ENCODE measurements at places on chromosomes 12 and 14.

DNA sequence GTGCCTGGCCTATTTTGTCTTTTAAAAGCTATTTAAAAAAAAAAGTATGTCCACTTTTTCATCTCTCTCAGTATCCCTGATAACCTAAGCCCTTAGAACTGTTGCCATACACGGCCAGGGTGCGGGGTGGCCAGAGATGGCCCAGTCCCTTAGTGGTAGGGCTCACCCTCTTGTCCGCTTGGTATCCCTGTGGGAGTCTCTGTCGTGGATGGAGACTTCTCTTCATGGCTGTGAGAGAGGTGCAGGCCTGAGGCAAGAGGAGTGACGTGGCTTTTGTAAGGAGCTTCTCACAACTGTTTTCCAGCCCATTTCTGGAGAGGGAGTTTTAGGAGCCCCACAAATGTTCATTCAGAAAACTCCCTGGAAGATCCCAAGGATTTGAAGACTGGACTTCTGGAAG, 26.8 kb downstream of the XRCC3 start:
- no peak for DNase-seq

GRCh38 chr12:124392667-124393413, 97.9 kb downstream of the RFLNA start:
- DNase-seq = no peak

DNA sequence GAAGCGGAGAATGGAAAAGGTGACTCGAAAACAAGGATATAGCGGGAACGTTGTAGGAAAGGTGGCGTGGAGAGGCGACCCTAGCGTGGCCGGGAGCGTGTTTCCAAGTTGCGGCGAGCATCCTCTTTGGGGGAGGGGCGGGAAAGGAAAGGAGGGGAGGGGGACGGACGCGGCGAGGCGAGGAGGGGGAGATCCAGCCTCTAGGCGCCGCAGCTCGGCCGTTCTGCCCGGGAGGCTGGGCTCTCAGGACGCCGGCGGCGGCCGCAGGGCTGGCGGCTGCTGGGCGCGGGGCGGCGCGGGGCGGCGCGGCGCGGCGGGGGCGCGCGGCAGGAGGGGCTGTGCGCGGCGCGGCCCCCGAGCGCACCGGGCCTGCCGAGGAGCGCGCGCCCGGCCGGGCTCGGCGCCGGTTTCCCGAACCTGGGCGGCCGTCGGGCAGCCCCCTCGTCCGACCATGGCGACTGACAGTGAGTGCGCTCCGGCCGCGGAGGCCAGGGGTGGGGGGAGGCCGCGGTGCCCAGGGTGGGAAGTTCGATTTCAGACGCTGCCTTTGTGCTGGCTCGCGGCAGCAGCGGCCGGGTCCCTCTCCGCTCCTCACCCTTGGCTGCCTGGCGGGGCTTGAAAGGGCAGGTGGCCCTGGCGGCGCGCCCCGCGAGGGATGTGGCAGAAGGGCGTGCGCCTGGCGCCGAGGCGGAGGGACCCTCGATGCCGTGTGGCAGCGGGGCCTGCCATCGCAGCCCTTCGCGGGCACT, 50.3 kb downstream of the SNAPC1 start:
- no peak for DNase-seq

GRCh38 chr14:100822013-100822412, 3.9 kb upstream of the MEG3 start:
- DNase-seq = no peak

- peak; percentile 41 for DNase-seq
These were observed 2.5 kb upstream of the CCND2 start for GRCh38 chr12:4270831-4271716.

DNA sequence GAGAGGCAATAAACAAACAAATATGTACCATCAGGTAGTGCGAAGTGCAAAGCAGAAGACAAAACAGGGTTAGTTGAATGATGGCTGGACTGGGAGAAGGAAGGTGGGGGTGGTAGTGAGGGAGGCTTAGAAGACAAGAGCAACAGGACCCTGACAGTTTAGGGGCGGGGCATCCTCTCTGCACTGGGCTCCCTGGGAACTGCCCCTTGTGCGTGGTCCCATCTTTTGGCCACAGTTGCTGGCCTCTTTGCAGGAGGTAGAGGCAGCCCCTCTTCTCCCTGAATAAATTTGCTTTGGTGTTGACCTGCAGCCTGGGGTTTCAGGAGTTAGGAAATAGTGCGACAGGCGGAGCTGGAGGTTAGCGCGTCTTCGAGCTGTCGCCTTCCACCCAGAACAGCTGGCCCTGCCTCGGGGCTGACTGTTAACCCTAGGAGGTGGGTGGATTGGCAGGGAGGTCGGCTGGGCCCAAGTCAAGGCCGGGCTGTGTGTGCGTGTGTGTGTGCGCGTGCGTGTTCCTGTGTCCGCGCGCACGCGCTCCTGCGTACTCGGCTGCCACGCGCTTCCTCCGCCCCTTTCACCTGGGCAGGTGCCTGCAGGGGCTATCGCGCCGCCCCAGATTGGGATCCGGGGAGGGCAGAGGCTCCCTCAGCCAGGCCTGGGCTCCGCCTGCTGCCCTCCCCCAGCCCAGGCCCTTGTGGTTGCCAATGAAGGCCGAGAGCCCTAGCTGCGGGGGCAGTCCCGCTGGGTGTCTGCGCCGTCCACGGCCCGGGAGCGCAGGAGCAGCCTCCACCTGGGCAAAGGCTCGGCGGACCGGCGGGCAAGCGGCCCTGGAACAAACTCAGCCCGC, 180.8 kb downstream of the ADCK1 start:
- no peak for DNase-seq

Data from CD4-positive, alpha-beta T cell treated with Interleukin-2 at 100 ng/mL for 4 hours (primary cell).